ENCODE measurements at places on chromosomes 11 and 22.

GRCh38 chr22:39967103-39967829, 7.1 kb downstream of the TMA7B start:
- H3K4me3 ChIP-seq, result no peak overlapping the region
- peaks cover 38% of the 10 kb centered on the region for H3K4me1 ChIP-seq
- no peak overlapping the region for H3K27ac ChIP-seq

- no peak overlapping the region for H3K4me3 ChIP-seq
- no peaks in the 10 kb centered on the region for H3K36me3 ChIP-seq
- no peak overlapping the region for H3K27ac ChIP-seq
- H3K4me1 ChIP-seq, result peaks cover 6% of the 10 kb centered on the region
- H3K27me3 ChIP-seq, result peaks cover 9% of the 10 kb centered on the region
Observed at GRCh38 chr22:26927821-26928220, 270.4 kb downstream of the MIAT start.

DNA sequence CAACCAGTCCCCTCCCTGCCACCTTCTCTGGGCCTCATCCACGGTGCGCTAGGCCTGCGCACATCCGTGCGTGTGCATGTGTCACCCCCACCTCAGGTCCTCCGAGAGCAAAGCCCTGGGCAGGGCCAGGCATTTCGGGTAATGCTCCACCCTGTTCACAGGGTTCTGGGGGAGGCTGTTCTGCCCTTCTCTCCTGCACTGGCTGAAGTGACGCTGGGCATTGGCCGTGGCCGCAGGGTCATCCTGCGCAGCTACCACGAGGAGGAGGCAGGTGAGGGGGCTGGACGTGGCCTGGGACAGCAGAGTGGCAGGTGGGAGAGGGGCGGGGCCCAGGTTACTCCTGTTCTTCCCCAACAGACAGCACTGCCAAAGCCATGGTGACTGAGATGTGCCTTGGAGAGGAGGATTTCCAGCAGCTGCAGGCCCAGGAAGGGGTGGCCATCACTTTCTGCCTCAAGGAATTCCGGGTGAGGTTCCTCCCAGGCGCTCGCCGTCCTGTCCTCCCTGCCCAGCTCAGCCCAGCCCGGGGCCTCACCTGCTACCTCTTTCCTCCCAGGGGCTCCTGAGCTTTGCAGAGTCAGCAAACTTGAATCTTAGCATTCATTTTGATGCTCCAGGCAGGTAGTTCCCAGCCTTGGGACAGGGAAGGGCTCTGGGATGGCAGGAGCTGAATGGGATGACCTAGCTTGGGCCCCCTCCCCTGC, 3.9 kb downstream of the RAD9A start:
- peaks cover 51% of the 10 kb centered on the region for H3K4me1 ChIP-seq
- H3K4me3 ChIP-seq, result no peak overlapping the region
- peaks cover 74% of the 10 kb centered on the region for H3K36me3 ChIP-seq
- no peak for DNase-seq
- H3K27me3 ChIP-seq, result no peaks in the 10 kb centered on the region

DNA sequence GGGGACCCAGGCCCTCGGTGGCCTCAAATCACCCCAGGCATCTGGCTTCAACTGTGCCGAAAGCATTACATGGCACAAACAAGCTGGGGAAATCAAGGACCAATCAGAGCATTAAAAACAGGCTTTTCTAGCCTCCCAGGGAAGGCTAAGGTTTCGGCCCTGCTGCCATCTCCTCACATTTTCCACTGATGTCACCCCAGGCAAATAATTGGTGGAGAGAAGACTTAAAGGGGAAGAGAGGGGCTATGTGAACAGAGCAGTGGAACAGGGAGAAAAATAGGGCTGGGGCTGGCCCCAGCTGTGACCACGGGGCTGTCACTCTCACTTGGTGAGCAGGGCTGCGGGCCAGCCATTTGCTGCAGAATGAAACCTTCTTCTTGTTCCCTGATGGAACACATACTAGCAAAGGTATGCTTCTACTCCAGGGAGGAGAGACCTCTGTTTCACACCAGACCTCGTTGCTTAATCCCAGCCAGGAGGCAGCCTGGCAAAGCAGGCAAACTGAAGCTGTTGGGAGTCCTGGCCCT, 581.3 kb downstream of the SOX6 start:
- no peak for DNase-seq
- H3K36me3 ChIP-seq, result no peaks in the 10 kb centered on the region
- no peak overlapping the region for H3K4me3 ChIP-seq
- no peak overlapping the region for H3K27ac ChIP-seq
- peaks cover 12% of the 10 kb centered on the region for H3K4me1 ChIP-seq

DNA sequence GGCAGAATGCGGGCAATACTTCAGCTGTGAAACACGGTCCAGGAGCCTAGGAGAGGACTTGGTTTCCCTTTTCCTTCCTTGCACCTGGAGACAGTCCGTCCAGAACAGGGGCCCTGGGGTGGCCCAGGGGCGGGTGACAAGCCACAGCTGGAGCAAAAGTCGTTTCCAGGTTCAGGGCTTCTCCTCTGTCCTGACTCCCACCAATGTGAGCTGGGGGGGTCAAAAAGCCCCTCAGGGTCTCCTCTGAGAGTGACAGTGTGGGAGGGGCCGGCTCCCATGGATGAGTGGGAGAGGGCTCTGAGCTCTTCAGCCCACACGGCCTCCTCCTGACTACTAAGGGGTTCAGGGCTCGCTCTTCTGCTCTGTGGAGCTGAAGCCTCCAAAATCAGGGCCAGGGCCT, 20.1 kb upstream of the ARFGAP3 start:
- no peak for DNase-seq
- no peaks in the 10 kb centered on the region for H3K27me3 ChIP-seq
- H3K4me1 ChIP-seq, result no peaks in the 10 kb centered on the region
- H3K36me3 ChIP-seq, result peaks cover 92% of the 10 kb centered on the region

DNA sequence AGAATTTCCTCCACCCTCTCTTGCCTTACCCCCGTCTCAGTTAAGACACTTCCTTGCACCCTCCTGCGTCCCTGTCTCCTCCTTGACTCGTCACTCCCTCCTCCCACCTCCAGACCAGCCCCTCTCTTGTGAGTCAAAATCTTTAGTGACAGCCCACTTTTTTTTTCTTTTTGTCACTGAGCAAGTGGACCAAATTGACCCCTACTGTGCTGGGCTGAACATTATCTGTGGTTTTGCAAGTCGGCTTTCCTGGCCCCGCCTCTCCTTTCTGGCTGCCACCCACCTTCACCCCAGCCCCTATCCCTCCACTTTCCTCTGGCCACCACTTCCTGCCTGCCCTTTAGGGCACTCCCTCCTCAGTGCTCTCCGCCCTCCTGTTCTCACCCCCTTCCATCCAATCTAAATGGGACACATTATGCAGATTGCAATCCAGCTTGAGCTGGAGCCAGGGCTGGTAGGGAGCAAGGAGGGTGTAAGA, at the start of gene APLNR:
Gene APLNR, minus strand, starts transcription at position 47 of the 478 bp plus-strand sequence. CDS start 246 bp downstream, outside the sequence.
- peaks cover 48% of the 10 kb centered on the region for H3K4me1 ChIP-seq
- peaks cover 3% of the 10 kb centered on the region for H3K36me3 ChIP-seq
- H3K4me3 ChIP-seq, result peak within 1 kb of the TSS; percentile 28
- H3K27me3 ChIP-seq, result no peaks in the 10 kb centered on the region

- peaks cover 25% of the 10 kb centered on the region for H3K4me1 ChIP-seq
- no peaks in the 10 kb centered on the region for H3K36me3 ChIP-seq
- no peaks in the 10 kb centered on the region for H3K27me3 ChIP-seq
Observed at GRCh38 chr11:118957549-118957948, 1.5 kb downstream of the UPK2 start.

GRCh38 chr22:28951969-28952521, 68.7 kb downstream of the ZNRF3 start:
- peaks cover 27% of the 10 kb centered on the region for H3K4me1 ChIP-seq
- no peaks in the 10 kb centered on the region for H3K36me3 ChIP-seq
- DNase-seq, result no peak
- H3K27ac ChIP-seq, result peak overlapping the region; percentile 79
- H3K27me3 ChIP-seq, result no peaks in the 10 kb centered on the region

DNA sequence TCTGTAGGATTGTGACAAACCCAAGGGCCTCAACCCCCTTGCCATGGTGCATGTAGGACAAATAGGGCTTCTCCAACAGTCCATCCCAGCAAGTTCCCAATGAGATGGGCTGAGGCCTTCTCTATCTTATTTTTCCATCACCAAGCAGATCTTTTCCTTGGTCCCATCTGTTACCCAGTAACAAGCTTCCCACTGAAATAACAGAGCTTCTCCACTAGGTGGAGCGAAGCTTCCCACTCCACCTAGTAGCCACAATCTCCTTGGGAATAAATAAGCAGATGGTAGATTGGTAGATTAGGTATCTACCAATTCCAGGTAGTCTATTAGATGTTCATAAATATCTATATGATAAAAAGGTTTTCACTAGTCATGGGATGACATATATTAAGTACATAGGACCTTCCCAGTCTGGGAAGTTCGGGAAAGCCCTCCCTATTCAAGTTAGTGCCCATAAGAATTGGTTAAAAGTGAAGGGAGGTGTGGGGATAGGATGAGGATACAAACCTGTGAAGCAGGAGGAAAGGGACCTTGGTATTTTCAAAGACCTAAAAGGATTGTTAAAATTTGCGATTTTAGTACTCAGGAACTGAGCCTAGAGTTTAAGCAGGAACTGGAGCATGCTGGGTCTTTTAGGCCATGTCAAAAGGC, 5.9 kb upstream of the OR52L1 start:
- H3K4me3 ChIP-seq, result no peak overlapping the region
- H3K36me3 ChIP-seq, result no peaks in the 10 kb centered on the region
- H3K27ac ChIP-seq, result no peak overlapping the region
- DNase-seq, result no peak
- H3K27me3 ChIP-seq, result no peaks in the 10 kb centered on the region
- H3K4me1 ChIP-seq, result no peaks in the 10 kb centered on the region

DNA sequence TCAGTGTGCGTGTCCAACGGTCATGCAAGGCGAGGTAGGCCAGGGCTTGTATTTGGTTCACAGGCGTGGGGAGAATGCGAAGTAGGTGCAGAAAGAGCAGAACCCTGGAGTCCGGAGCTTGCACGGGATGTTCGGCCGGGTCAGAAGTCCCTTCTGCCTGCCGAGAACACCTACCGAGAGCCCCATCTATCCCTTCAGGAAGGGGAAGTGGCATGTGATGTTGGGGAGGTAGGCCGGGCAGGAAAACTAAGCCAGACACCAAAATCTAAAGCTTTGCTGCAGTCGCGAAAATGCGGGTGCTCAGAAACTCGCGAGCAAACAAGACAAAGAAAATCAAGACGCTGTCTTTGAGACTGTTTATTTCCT, 435 bp upstream of the TAF6L start:
- peak overlapping the region; percentile 85 for H3K4me3 ChIP-seq
- H3K27me3 ChIP-seq, result no peaks in the 10 kb centered on the region
- no peak for DNase-seq
- peaks cover 35% of the 10 kb centered on the region for H3K36me3 ChIP-seq

- H3K36me3 ChIP-seq, result no peaks in the 10 kb centered on the region
- H3K4me3 ChIP-seq, result no peak overlapping the region
- peaks cover 35% of the 10 kb centered on the region for H3K27me3 ChIP-seq
- no peak overlapping the region for H3K27ac ChIP-seq
- no peak for DNase-seq
Observed at GRCh38 chr11:43868852-43869567, 11.6 kb upstream of the ALKBH3 start.
